ENCODE measurements at places on chromosomes 3 and 15.

GRCh38 chr3:179147514-179147872, 664 bp upstream of the PIK3CA start:
- DNase-seq: no peak

- no peak for DNase-seq
These were observed 5.0 kb downstream of the VGLL4 start for GRCh38 chr3:11638495-11639358.

DNA sequence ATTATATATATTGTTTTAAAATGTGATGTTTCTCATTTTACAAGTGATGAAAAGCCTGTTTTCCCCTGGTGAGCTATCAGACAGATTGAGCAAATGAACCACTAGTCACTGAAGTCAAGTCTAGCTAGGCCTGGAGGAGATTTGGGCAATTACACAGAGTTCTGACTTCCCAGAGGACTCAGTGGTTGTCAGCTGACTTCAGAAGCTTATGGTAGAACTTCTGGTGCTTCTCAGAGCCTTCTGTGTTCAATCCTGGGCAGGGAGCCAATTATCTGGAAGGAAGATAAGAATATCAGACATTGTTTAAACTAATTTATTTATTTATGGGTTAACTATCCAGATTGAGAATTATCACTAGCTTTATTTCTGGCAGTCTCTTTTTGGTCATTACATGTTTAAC, 37.7 kb upstream of the NAALADL2 start:
- DNase-seq: no peak

DNA sequence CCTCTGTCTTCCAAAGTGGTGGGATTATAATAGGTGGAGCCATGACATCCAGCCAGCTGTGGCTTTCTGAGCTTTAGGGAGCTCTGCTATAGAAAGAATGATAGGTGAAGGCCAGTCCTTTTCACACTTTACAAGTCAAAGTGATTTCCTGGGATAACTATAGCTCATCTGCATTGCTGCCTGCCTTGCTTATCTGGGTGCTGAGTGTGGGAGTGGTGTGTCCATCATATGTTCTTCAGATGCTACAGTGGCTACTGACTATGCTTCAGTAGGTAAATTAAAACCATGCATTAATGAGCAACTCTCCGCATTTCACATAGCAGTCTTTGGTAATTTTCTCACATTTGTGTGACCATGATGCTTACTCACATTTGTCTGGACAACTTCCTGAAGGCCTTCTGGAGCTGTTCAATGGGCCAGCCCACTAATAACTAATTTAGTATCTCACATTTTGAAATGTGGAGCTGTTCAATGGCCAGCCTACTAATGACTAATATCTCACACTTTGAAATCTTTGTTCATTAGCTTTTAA, 23.4 kb downstream of the RHOA start:
- DNase-seq: no peak

DNA sequence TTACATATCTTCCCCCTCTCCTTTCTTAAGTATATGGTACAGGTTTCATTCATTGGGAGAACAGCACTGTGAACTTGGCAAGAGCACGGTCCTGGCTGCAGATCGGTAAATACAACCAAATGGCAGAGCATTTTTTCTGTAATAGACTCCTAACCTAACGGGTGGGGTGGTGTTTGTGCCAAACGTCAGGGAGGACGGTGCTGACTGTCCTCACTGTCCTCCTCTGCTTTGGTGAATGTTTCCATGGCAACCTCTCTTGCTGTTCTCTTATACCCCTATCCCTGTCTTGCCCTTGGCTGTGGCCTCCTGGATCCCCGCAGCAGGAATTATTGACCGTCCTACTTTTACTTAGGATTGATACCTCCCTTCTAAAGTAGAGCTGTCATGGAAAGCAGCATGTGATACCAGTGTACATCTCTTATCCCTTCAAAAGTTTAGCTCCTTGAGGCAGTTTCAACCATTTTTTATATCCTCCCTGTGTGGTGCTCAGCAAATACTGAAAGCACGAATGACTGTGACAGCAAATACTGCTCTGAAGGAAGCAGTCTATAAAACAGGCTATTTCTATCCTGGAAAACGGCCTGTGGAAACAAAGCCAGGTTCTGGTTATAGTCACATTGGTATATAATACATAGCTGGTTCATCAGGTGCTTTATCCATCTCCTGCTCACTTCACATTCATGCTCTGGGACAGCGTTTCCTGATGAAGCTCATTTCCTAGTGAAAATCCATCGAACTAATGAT, 275.4 kb upstream of the C2CD4B start:
- DNase-seq: no peak

DNA sequence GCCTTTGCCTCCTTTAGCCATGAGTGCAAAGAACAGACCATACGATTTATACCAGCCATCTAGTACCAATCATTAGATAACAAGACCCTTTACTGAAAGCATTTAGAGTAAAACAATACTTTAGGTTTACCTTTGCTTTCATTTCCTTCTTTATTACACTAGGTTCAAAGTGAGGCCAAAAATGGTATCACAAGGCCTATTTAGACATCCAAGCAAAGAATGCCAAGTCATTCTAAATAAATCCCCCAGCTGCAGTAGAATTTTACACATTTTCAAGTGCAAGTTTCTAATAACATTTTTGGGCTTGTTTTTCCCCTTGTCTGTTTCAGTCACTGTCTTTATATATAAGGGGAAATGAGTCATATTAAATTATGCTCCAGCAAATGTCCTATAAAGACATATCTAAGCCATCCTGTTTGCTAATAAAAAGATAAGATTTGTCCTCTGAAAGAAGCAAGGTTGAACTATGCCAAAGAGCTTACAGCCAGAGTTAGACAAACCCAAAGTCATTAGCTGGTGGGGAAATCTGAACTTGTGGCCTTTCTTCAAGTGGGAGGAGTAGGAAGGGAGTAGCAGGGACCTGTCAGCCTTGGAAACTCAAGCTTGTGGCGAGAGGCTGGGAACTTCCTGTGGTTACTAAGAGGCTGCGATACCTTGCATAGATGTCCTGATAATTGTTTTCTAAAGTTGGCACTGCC, 232.7 kb downstream of the MECOM start:
- DNase-seq: no peak

DNA sequence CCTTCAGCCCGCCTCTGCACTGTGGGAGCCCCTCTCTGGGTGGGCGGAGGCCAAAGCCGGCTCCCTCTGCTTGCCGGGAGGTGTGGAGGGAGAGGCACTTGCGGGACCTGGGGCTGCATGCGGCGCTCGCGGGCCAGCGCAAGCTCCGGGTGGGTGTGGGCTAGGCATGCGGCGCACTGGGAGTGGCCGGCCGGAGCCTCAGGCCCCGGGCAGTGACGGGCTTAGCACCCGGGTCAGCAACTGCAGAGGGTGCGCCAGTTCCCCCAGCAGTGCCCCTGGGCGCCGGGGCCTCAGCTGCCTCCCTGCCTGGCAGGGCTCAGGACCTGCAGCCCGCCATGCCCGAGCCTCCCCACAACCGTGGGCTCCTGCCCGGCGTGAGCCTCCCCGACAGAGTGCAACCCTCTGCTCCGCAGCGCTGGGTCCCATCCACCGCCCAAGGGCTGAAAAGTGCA, 98.9 kb upstream of the POU1F1 start:
- DNase-seq: no peak

GRCh38 chr15:98363416-98363815, 284.9 kb upstream of the IGF1R start:
- DNase-seq: no peak

DNA sequence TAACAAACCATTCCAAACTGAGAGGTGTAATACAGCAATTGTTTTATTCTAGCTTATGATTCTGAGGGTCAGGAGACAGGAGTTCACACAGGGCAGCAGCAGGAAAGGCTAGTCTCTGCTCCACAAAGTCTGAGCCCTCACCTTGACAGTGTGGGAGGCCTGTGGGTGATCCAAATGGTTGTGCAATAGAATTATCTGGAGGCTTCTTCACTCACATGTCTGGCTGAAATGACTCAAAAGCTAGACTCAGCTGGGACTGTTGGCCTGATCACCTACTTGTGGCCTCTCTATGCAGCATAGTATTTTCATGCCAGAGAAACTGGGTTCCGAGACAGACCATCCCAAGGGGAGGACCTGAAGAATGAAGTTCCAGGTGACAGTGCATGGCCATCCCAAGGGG, 233.9 kb upstream of the UBE2E2 start:
- DNase-seq: no peak

DNA sequence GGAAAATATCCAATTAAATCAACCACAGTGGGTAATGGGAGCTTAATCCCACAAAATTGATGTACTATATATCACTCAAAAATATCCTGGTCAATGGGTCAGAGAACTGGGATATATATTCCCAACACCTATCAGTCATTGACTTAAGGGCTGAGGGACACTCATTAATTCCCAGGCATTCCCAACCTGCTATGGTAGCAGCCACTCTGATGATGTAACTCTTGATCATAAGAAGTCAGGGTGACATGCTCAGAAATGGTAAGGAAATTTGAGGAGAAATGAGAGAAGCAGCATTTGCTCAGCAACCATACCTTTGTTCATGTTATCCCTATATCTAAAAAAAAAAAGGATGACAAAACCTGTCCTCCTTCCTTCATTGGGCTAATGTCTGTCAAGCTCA, 3.1 kb upstream of the PLOD2 start:
- DNase-seq: no peak

DNA sequence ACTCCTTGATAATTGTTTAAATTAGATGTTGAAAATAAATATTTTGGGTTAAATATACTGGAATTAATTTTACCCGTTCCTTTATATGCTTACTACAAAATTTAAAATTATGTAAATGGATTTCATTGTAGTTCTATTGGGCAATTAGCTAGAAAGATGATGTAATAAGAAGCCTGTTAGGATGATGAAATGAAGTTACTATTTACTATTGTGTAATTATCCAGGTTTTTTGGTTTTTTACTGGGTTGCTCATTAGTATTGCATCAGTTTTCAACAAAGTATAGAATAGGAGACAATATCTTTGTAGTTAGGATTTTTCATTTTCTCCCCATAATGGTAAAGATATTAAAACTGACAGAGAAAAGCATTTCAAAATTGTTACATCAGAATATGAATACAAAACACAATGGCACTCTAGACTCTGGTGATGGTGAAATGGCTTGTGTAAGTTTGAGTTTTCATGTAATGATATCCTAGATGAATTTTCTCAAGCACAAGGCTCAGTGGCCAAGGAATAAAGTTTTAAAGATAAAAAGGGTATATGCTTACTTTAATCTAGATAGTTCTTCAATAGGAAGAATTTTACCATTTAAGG, 222.0 kb downstream of the P3H2 start:
- no peak for DNase-seq

DNA sequence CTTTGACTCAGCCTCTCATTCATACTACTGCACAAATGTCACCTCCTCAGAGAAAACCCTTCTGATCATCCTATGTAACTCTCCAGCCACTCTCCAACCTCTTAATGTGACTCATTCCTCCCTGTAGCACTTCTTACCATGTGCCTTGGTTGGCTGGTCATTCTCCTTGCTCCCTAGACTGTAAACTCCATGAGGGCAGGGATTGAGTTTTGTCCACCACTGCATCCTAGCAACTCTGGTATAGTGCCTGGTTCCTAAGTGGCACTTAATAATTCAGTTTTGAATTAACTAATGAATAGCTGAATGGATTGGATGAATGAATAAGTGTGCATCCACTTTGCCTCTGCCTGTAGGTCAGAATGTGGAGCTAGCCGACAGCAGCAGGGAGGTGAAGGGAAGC, 202.5 kb upstream of the HES1 start:
- DNase-seq: no peak

GRCh38 chr3:72421126-72421525, 427.1 kb downstream of the SHQ1 start:
- DNase-seq: no peak

- DNase-seq: no peak
These were observed 64.4 kb downstream of the SLC9A9 start for GRCh38 chr3:143783851-143784370.

Data from skeletal muscle cell (primary cell).